SK-N-SH (cell line): ENCODE measurements at places on chromosomes 1 and 21.
A peak's percentile ranks its signal among the peaks of the same experiment; 100 is the strongest.

DNA sequence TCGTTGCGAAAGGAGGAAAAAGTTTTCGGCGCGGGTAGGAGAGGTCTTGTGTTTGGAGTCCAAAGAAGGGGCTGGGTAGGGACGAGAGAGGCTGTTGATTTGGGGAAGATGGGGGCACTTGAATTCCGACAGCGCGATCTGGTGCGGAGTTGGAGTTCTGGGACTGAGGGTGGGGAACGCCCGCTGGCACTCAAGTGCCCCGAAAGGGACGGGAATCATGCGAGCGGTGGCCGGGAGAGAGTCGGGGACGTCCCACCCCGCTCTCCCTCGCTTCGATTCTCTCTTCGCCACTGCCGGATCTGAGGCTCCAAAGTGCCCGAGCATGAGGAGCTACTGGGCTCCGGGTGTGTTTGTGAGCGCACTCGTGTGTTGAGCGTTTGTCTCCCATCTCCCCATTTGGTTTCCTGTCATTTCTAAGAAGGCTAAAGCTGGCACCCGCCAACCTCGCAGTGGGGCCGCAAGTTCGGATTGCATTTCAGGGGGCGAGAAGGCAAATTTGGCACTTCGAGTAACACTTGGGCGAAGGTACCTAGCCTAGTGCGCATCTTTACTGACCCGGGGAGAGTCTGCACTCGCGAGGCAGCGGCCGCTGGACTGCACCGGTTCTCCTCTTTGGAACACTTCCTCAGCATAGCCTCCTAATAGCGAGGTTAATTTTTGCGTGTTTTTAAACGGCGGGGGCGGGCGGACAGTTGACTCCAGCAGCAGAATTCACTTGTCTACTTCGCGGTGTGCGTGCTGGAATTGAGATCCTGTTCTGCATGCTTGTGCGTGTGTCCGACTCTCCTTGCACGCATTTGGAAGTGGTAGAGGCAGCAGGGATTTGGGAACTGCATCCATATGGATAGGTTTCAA, 1.2 kb downstream of the CHRM3 start:
- no peaks in the 10 kb centered on the region for H3K36me3 ChIP-seq
- peak overlapping the region; percentile 49 for H3K4me3 ChIP-seq
- H3K4me1 ChIP-seq, result peaks cover 22% of the 10 kb centered on the region
- H3K27me3 ChIP-seq, result peaks cover 30% of the 10 kb centered on the region
- H3K27ac ChIP-seq, result peak overlapping the region; percentile 89

GRCh38 chr1:220920967-220921366, 41.7 kb downstream of the HLX start:
- no peaks in the 10 kb centered on the region for H3K27me3 ChIP-seq
- no peaks in the 10 kb centered on the region for H3K36me3 ChIP-seq
- H3K27ac ChIP-seq, result no peak overlapping the region

DNA sequence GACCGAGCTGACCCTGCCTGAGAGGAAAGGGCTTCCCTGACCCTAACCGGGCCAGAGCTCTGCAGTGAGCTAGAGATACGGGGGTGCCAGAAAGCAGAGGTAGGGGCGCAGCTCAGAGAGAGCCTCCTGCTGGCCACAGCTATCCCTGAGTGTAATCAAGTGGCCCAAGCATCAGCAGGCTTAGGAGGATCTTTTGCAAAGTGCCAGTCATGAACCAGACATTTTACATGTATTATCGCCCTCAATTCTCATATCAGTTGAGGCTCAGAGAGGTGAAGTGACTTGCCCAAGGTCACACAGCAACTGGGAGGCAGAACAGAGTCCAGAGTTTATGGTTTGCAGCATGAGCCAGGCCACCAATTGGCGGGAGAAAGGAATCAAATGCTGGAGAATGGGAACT, 7.0 kb upstream of the ID3 start:
- no peaks in the 10 kb centered on the region for H3K36me3 ChIP-seq
- H3K27me3 ChIP-seq, result no peaks in the 10 kb centered on the region
- DNase-seq, result no peak
- peaks cover 30% of the 10 kb centered on the region for H3K4me1 ChIP-seq
- no peak overlapping the region for H3K4me3 ChIP-seq

DNA sequence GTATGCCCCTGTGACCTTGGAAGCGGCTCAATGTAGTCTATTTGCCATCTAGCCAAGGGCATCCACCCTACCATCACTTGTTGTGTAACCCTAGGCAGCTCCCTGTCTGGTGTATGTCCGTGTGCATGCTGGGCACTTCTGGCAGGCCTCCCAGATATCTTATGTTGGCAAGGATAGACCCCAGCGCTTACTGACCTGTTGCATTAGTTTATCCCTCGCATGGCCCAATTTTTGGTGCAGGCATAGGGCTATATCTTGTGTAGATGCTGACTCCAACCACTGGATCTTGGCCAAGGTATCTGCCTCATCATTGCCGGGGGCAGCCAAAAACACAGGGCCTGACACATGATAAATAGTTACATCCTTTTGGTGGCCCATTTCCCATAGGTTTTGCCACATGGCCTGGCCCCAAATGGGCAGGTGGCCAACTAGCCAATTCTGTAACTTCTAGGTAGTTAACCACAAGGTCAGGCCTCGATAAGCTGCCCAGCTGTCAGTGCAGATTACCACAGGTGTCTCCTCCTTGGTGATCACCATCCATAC, 14.0 kb upstream of the TBX19 start:
- no peak overlapping the region for H3K4me3 ChIP-seq
- H3K4me1 ChIP-seq, result 0 out of 2 replicates have a peak, but pooled peaks cover 5% of the 10 kb centered on the region
- peaks cover 5% of the 10 kb centered on the region; the same call in 1 of the 2 replicates for H3K36me3 ChIP-seq
- H3K27me3 ChIP-seq, result no peaks in the 10 kb centered on the region
- DNase-seq, result no peak
- no peak overlapping the region for H3K27ac ChIP-seq
